ENCODE measurements at places on chromosomes 12 and 14.

DNA sequence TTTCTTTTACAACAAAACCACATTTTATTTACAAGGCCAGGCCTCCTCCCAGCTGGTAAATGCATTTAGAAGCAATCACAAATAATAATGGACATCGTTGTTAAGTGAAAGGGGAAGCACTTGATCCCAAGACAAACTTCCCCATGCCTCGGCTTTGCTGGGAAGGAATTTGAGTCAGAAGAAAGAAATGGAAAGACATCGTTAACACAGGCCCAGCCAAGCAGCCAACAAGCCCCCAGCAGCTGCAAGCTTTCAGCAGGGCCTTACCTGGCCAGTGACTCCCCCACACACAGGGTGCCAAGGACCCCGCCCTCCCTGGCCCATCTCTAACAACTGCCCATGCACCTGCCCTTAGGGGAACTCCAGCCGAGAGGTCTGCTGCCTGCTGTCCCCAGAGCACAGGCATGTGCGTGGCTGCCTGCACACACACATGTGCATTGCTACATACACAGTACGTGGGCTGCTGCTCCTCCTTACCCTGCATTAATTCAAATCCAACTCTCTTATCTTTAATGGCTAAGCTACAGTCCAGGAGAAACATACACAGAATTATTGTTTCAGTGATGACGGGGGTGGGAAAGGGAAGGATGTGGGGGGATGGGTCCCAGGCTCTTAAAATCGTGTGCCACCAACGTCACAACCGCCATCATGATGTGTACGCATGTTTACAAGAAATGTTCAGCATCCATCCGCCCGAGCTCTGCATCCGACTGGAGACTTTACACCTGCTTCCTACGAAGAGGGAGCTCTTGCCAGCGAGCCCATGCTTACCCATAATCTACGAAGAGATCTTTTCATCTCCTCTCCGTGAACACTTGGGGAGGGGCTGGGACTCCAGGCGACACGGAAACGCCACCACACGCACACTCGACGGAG, 9.8 kb downstream of the BCL11B start:
- no peak for DNase-seq

DNA sequence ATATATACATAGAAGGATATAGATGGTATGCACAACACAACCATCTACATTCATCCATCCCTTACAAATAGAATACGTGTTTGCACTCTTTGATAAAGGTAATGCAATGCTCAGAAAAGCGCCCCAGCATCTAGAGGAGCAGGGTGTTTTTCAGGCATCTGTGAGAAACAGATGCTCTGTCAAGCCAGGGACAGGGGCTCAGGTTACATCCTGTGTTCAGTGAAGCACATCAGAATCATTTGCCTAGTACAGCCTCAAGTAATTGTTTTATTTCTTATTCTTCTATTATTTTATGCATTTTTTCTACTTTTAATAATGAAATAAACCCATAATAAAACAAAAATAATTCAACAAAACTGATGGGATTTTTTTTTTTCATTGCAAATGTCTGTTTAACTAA, 50.5 kb upstream of the HIF1A start:
- no peak for DNase-seq

GRCh38 chr12:93135286-93136239, 206.5 kb upstream of the EEA1 start:
- peak; percentile 39 for DNase-seq

DNA sequence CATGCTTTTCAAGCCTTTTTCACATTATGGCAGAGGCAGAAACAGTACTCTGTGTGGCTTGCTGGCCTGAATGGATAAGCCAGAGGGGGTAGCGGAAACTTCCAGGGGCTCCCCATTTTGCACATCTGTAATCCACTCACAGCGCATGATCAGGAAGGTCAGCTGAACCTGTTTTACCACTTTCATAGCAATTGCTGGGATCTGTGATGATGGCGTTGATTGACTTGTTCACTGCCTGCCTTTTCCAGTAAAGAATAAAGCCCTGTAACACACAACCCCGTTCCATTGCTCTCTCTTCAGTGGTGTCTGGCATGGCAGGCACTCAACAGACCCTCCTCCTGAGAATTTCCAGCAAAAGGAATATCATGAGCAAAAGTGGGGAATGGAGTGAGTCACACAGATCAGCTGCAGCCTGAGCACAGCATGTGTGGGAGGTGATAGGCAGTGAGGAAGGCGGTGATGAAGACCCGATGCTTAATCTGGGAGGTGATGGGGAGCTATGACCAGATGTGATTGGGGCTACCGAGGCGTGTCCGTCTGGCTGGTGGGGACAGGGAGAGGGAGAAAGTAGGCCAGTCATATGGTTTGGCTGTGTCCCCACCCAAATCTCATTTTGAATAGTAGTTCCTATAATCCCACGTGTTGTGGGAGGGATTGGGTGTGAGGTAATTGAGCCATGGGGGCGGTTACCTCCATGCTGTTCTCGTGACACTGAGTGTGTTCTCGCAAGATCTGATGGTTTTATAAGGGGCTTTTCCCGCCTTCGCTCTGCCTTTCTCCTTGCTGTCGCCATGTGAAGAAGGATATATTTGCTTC, 44.7 kb upstream of the CHST11 start:
- no peak for DNase-seq

DNA sequence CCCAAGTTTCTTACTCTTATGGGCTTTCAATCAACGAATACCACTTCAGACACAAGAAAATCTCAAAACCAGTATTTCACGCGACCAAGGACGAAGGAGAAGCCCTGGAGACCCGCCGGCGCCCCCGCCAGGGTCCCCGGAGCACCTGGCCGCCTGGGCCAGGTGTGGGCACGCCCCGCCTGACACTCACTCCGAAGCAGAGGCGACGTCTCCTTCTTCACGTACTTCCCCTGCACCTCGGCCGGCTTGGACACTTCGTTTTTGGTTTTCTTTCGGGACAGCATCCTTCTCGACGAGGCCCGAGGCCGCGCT, 466 bp downstream of the SAV1 start:
- DNase-seq = peak; percentile 26

- no peak for DNase-seq
Measured at GRCh38 chr14:50109342-50109741, 7.0 kb downstream of the VCPKMT start.

GRCh38 chr12:57465747-57466505, 6.3 kb downstream of the GLI1 start:
- no peak for DNase-seq

- no peak for DNase-seq
Measured at GRCh38 chr14:95274279-95274678, 45.4 kb downstream of the CLMN start.

DNA sequence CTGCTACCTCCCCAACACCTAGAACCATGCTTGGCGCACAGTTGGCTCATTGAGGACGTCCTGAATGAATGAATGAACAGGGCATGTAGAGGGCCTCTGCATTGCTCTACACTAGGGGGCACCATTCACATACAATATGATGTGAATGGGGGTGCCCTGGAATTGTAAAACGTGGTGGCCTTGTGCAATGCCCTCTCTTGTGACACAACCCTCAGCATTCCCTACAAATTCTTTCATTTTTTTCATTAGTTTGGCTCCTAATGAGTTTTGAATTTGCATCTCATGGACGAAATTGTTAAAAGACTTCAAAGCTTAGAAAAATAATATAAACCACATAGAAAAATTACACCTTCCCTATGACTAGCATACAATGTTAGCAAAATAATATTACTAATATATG, 2.3 kb upstream of the DIO2 start:
- DNase-seq = peak; percentile 72
